Fibroblast of lung (primary cell): ENCODE measurements at places on chromosomes 7 and 10. TPM values are rescaled to one million over a fixed set of nuclear protein-coding genes. Genes with fewer than 3 reads are reported as not detected.
A peak's percentile ranks its signal among the peaks of the same experiment; 100 is the strongest.

- no peak for DNase-seq
Observed at GRCh38 chr7:1635401-1635800, 34.7 kb upstream of the ELFN1 start.

SPDYE1 gene
- total RNA-seq, result under 0.01 TPM in 1 of 2 replicates, not detected in the other

DNA sequence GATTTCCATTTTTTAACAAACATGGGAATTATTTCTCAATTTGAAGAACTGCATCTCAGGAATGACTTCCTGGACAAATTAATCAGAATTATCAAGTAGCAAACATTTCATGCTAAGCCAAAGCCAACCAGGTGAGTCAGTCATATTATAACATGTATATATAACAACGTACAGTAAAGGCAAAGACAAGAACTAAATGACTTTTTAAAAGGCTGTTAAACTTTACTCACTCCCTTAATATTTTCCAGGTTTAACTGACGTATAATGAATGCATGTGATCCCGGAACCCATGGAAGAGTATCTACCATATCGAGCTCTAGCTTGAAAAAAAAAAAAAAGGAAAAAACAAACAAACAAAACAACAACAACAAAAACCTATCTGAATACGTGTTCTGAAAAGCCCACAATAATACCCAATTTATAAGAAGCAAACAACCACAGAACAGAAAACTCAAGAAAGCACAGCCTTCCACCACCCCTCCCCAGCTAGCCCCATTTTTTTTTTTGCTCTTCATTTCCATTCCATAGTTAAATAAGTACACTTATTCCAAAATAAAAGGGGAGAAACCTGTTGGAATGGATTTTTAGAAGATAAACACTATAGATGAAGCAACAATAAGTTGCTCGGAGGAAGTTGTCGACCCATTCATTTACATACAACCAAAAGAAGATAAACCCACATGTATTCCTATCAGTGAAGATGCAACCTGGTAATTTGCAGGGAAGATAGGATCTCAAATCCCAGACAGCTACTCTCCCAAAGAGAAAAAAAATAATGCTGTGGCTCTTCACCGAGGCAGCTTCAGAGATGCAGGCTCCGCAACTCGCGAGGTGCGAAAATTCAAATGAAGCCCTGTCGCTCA, 537 bp downstream of the NAPEPLD start:
- DNase-seq, result peak; percentile 30

- no peak for DNase-seq
Observed at GRCh38 chr10:78318305-78318704, 284.6 kb downstream of the RPS24 start.

DNA sequence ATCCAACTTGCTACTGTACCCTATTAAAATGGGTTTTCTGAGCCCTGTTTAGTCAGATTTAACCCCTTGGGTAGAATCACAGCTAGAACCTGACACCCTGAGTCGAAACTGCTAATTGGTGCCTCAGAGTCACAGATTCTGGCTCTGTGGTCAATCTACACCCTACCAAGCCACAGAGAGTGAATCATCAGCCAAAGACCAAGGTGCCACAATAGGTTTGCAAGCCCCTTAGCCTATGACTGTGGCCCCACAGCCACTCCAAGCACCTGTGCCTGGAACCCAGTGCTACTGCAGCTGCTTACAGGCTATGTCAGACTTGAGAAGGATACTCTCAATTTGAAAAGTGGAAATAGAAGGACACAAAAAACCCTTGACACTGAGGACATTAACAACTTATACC, 202.8 kb upstream of the KCND2 start:
- DNase-seq, result no peak

- no peak for DNase-seq
Observed at GRCh38 chr7:29042824-29043231, 84.7 kb upstream of the TRIL start.

DNA sequence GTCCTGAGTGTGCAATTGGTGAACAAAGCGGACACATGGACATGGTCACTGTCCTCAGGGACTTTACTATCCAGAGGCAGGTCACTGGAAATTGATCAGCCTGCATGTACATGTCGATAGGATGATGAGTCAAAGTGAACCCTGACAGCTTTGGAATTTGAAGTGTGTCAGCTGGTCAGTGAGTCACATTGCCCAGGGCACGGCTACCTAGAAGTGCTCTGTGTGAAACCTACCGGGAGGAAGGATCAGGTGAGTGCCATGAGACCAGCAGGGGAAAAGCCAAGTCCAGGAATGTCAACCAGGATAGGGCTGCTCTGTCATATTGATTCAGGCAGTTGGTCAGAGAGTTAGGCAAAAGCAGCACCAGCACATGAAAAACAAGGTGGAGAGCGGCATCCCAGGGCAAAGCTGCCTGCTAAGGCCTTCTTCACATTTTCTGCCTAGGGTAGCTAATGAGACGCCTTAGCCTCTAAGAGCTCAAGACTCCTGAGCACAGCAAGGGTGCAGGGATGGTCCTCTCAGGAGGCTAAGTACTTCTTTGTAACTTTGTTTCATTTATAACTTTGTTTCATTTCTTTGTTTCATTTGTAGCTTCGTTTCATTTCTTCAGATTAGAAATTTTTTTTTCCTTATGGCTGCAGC, 19.4 kb upstream of the PDCD4 start:
- DNase-seq, result peak; percentile 29

HOXA1 gene
- 0.50 and 0.51 TPM in 2 replicates for total RNA-seq

OLAH gene
- not detected in 2 replicates for total RNA-seq

- peak; percentile 28 for DNase-seq
Observed at GRCh38 chr10:20017961-20018360, 201.7 kb downstream of the PLXDC2 start.
